Skin of body (tissue), 3 donors: ENCODE measurements at places on chromosomes 3 and 15. TPM values are rescaled to one million over a fixed set of nuclear protein-coding genes. Genes with fewer than 3 reads are reported as not detected.

GRCh38 chr15:75843678-75844581 lies 683 bp downstream of the UBE2Q2 start:
- DNase-seq, result peak; percentile 63

DNA sequence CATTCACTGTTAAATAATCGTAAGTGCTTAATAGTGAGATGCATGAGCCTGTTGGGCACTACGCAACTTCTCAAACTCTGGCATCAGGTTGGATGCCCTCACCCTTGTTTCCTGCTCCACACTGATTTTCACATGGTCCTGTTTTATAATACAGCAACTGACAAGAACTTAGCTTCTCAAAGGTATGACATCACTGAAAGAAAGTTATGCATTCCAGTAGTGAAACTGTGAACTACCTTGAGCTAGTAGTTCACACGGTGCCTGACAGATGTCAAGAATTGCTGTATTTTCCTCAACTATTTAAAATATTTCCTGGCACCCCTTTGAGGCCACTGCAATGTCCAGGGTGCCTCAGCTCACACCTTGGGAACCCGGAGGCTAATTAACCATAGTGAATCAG lies 327.5 kb downstream of the RORA start:
- DNase-seq, result no peak

- no peak for DNase-seq
Measured at GRCh38 chr3:40655551-40655950, 130.8 kb downstream of the ZNF621 start.

GRCh38 chr3:159831466-159831865 lies 157.2 kb upstream of the IL12A start:
- no peak for DNase-seq

DNA sequence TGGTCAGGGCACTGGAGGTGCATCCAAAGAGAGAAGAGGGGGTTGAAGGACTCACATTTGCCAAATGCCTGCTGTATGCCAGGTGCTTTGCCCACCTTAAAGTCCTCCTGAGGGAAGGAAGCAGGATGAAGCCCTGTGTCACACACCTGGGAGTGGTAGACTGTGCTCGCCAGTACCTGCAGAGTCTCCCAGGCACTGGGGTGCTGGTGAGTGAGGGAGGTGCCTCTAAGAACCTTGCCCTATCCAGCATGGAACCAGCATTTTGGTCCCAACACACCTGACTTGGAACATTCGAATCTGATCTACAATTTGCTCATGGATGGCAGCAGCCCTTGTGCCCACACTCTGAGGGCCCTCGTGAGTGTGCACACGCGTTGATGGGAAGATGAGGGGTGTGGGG lies 76.7 kb downstream of the SEC22A start:
- no peak for DNase-seq

DNA sequence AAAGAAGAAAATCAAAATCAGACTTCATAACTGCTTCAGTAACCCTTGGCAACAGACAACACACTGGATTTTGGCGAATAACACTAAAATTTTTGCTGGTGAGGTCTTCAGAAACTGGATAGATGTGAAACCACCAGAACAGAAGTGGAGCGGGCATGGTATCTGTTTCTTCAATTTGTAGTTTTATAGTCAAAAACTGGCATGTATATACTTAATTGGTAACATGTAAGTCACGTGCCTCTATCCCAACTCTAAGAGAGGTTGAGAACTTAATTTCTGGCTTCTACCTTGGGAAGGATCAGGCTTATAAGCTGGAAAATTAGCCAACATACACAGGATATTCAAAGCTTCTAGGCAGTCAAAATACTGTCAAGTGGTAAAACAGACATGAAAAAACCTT lies 172.6 kb upstream of the CHL1 start:
- no peak for DNase-seq

DNA sequence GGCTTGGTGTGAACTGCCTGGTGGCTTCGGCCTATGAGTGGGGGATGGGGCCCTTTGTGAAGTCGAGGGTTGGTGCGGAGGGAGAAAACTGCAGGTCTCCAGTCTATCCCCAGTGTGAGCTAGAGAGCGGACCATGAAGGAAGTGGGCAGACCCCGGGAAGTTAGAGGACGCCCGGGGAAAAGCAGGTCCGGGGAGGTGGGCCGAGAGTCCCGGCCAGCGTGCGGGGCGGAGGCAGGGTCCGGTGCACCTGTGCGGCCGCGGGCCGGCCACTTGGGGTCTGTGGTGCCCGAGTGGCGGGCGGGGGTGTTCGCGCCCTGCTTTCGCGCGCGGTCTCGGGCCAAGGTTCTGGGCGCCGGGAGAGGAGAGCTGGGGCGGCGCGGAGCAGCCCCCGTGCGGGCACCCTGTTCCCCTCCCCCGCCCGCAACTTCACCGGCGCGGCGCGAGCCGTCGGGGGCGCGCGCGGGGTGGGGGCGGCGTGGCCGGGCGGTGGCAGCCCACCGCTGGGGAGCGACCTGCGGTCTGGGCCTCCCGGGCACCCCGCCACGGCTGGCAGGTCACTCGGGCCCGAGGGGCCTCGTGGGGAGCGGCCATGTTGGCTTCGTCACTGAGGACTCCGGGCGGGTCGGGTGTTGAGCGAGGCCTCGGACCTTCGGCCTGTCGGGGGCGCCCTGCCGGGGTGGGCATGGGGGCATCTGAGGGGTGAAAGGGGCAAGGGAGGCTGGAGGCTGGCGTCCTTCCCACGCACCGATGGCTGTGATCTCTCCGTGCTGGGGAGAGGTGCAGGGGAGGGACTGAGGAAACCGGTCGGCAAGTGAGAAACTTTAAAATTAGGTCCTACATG lies 4.8 kb downstream of the UBE2E1 start:
- no peak for DNase-seq

DNA sequence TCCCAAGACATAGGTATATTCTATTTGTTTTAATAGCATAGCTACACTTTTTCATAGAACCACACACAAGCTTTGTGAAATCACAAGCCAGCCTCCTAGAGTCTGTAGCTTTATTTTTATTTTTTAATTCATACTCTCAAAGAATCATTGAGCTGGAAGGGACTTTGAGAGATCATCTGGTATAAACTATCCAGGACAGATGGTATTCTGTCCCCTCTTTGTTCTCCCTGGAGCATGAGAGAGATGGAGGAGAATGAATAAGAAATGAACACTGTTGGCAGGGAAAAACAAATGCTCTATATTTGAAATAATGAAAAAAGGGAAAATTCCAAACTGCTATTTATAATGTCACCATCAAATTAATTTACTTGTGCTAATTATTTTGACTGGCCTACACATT lies 338.7 kb upstream of the IL12A start:
- no peak for DNase-seq

GRCh38 chr15:99125061-99125891 lies 20.4 kb downstream of the SYNM start:
- DNase-seq, result no peak

- DNase-seq, result no peak
Measured at GRCh38 chr15:86553108-86553507, 473.4 kb downstream of the AGBL1 start.

The FBXW12 gene
- total RNA-seq, result not detected

The CLRN1 gene
- total RNA-seq, result not detected

The NANOGP8 gene
- 0.89 TPM for total RNA-seq

The ARIH1 gene
- total RNA-seq, result 51.8 TPM

The TLR9 gene
- not detected for total RNA-seq
